Colonic mucosa (tissue), 4 donors: ENCODE measurements at places on chromosomes 11 and 22. TPM values are rescaled to one million over a fixed set of nuclear protein-coding genes. Genes with fewer than 3 reads are reported as not detected.

DNA sequence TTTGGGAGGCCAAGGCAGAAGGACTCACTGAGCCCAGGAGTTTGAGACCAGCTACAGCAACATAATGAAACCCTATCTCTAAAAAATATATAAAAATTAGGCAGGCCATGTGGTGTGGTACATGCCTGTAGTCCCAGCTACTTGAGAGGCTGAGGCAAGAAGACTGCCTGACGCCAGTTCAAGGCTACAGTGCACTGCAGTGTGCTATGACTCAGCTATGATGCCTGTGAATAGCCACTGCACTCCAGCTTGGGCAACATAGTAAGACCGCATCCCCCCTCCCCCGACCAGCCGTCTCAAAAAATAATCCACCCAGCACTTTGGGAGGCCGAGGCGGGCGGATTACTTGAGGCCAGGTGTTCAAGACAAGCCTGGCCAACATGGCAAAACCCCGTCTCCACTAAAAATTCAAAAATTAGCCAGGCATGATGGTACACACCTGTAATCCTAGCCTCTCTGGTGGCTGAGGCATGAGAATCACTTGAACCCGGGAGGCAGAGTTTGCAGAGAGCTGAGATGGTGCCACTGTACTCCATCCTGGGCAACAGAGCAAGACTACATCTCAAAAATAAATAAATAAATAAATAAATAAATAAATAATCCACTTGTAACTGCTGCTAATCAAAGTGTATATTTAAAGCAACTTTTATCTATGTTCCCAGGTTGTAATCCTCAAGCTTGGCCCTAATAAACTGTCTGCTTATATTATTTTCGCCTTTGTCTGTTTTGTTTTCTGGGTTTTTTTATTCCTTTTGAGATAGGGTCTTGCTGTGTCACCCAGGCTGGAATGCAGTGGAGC, 7.8 kb downstream of the HPS5 start:
- DNase-seq = no peak

- peak; percentile 48 for DNase-seq
These were observed at the start of gene SERPING1 for GRCh38 chr11:57597461-57597915. SERPING1 (plus strand) TSS chr11:57597685; CDS start chr11:57598271, 586 bp downstream.

DNA sequence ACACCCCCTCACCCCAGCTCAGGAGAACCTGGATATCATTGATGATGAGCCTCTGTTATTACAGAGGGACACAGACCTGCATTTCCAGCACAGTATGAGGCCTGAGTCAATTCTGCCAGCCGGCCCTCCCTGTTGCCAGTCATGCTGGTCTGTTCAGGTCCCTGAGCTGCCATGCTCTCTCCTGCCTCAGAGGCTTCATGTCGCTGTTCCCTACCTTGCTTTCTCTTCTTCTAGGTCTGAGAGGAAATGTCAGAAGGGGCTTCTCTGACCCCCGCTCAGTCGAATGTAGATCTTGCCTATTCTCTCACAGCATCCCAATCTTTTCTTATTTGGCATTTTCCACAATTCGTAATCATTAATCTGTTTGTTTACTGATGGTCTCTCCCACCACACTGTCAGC, 21.8 kb upstream of the ABCC8 start:
- no peak for DNase-seq

GRCh38 chr11:10637731-10638151, 55.8 kb downstream of the IRAG1 start:
- no peak for DNase-seq

GRCh38 chr11:4094348-4095291, at the start of gene RRM1:
RRM1 (plus strand) TSS chr11:4094799; CDS start chr11:4095013, 214 bp downstream.
- DNase-seq = peak; percentile 94

- peak; percentile 72 for DNase-seq
These were observed 460.0 kb downstream of the BUD13 start for GRCh38 chr11:116312570-116313391.

DNA sequence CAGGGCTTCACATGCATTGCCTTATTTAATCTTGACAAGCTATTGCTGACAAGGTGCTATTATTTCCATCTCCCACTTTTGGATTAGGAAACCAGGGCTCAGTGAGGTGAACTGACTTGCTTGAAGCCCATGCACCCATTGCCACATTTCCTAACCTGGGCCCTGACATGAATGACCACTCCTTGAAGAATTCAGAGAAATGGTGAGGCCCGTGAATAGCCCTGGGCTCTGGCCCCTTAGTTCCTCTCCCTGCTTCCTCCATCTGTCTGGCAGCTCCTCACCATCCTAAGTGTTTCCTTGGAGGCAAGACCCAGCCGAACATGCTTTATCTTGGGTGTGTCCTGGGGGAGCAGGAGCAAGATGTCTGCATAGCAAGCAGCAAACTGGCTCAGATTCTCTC, 56.1 kb upstream of the NECTIN1 start:
- no peak for DNase-seq

GRCh38 chr11:126711977-126712625, 288.5 kb downstream of the KIRREL3 start:
- DNase-seq = no peak

DNA sequence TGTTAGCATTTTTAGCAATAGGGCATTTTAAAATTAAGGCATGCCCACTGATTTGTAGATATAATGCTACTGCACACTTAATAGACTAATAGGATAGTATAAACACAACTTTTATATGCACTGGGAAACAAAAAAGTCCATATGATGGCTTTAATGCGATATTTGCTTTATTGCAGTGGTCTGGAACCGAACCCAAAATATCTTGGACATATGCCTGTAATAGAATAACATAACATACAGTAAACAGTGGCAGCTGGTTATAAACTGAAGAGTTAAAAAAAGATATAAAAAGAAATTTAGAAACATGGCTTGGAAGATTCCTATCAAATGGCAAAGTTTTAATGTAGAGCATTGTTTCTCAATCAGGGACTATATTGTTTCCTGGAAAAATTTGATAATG, 111.9 kb downstream of the KIF18A start:
- DNase-seq = no peak

DNA sequence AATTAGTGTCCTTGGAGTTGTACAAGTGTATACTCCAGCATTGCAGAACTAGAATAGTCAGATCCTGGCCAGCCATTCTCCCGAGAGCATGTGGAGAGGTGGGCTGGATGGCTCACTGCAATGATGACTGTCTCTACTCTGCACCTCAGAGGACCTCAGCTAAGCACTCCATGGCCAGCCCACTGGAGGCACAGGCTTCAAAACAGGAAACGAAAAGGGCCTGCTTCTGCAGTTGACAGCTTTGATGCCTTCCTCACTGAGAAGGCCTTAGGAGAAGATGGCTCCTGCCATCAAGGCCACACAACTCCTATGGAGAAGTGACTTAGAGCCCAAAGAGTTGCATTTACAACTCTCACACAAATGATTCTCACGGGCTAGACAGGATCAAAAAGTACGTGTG, 9.1 kb downstream of the POLD4 start:
- DNase-seq = no peak

- DNase-seq = no peak
These were observed at the start of gene NELL1 for GRCh38 chr11:20668844-20669819. NELL1 (plus strand) TSS chr11:20669586.

- DNase-seq = peak; percentile 89
These were observed 2.8 kb upstream of the LZTR1 start for GRCh38 chr22:20979243-20979809.

GRCh38 chr11:18203723-18204122, 31.1 kb downstream of the MRGPRX4 start:
- no peak for DNase-seq

GRCh38 chr22:29207562-29208501, 2.1 kb downstream of the EMID1 start:
- no peak for DNase-seq

- DNase-seq = peak; percentile 50
These were observed 3.3 kb upstream of the RAG1 start for GRCh38 chr11:36564376-36565030.

DNA sequence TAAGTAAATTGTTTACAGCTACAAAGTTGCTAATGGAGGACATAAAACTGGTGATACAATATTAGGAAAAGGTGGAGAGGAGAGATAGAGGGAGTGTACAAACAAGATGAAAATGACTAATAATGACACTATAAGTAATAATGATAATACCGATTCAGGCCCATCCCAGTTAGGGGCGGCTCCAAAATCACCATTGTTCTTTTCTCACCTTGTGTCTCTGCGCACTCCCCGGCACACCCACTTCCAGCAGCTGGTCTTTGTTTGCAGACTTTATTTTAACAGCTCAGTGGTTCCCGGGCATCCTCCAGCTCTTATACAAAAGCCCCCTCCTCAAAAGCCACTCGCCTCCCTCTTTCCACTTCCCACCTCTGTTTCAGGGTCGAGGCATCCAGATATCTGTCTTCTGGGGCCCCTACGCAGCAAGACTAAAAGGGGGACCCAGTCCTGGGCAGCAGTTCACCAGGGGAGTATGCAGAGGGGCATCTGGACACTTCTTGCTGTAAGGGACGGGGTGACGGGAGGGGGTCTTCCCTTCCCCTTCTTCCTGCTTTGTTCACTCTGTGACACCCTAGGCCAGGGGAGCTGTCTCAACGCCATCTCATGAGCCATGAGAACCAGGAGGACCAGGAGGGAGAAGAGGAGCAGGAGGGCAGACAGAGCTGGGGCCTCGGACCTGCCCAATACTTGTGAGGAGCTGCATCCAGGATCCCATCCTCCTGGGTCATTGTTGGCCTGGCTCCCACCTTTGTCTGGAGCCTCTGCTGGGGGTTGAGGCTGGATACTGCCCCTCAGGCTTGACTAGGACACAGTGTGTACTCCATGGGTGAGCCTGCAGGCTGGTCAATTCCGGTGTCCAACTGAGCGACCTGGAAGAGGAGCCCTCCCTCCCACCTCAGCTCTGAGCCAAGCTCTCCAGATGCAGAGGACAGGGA, 2.7 kb downstream of the APOL2 start:
- DNase-seq = no peak

DNA sequence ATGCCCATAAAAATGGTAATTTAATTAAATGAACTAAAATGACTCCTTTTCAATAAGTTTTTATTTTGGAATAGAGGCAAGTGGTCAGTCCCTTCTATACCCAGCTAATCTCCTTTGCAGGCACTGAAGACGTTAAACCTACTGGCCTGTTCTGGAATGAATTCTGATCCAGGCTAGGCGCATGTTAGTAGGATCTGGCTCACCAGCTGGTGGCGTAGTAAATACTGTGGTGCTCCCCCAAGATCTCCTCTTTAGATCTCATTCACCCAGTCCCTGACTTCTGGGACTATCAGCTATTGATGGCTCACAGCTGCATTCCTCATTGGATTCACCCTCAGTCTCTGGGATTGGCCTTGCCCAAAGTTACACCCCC, 173.7 kb upstream of the DDI1 start:
- no peak for DNase-seq

- DNase-seq = no peak
These were observed 53.8 kb downstream of the BUD13 start for GRCh38 chr11:116718955-116719501.

Gene PRR33
- not detected for total RNA-seq

Gene SIK3
- total RNA-seq = 28.0 TPM

Gene DGAT2
- total RNA-seq = 5.9 TPM

Gene NLRX1
- 17.1 TPM for total RNA-seq

Gene THYN1
- 36.5 TPM for total RNA-seq

Gene FGF4
- total RNA-seq = not detected

Gene MS4A4A
- total RNA-seq = 12.1 TPM

Gene DKK3
- 7.4 TPM for total RNA-seq
